ENCODE measurements at places on chromosomes 1 and 21.

DNA sequence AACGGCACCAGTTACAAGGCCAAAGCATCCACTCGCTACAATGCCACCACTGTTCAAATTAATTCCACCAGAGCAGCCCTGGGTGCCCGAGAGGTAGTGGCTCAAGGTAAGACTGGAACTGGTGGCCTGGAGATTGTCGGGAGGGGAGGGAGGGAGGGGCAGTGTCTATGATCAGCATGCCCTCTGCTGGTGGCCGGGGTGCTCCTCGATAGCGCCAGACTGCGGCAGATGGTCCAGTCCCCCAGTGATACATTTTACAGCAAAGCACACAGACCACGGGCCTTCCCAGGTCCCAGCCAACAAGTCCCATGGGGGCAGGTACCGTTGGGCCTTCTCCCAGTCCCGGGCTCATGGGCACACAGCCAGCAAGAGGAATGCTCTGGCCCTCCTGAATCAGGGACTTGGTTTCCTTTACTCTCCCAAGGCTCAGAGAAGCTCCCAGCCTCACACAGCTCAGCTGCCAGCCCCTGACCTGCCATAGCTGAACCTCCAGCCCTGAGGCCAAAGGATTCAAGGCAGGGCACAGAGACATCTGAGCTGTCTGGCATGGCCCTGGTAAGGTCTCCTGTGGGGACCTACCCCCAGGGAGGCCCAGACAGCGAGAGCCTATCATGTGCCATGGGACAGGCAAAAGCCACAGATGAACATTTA lies 15.3 kb downstream of the ACOT7 start:
- no peak for DNase-seq

GRCh38 chr1:154777154-154777553 lies 92.9 kb downstream of the KCNN3 start:
- no peak for DNase-seq

GRCh38 chr1:38826262-38826661 lies 33.3 kb downstream of the RRAGC start:
- no peak for DNase-seq

DNA sequence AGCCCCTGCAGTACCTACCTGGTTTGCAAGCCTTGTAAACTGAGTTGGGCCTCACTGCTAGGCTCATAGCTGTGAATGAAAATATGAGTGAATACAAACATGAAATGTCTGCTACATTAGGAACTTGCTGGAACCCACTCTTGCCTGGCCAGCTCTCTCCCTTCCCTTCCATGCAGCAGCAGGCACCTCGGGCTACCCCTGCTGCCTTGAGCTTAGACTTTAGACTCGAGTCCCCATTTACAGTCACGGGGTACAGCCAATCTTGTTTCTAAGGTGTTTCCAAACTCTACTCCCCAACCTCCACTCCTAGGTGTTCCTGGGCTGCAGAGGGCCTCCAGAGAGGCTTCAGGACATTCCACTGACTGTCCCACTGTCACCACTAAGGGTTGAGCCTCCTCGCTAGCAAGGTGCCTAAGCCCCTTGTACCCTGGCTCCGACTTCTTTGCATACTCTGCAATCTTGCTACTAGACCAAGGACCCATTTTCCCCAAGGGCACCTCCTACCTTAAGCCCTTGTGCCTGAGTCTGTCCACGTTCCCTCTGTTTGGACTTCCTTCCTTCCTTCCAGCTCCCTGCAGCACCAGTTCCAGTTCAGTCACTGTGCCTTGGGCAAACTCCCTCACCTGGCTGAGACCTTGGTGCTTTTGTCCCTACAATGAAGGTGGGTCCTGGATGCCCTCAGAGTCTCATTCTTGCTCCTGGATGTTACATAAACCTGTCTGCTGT lies 36.9 kb downstream of the CDK18 start:
- DNase-seq, result no peak

DNA sequence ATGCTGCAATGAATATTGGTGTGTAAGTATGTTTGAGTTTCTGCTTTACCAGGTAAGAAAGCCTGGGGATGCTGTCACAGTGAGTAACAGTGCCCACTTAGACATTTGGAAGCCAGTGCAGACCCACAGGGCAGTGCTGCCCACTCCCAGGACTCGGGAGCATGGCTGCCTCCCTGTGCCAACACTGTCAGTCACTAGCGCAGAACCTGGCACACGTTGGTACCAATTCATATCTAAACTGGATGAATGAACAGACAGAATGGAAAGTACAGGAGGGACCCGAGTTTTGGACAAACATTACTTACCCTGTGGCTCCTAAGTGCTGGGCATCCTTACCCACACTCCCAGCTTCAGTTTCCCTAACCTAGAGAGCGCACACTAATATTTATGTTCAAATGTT lies 1.6 kb upstream of the EVA1C start:
- DNase-seq, result no peak

DNA sequence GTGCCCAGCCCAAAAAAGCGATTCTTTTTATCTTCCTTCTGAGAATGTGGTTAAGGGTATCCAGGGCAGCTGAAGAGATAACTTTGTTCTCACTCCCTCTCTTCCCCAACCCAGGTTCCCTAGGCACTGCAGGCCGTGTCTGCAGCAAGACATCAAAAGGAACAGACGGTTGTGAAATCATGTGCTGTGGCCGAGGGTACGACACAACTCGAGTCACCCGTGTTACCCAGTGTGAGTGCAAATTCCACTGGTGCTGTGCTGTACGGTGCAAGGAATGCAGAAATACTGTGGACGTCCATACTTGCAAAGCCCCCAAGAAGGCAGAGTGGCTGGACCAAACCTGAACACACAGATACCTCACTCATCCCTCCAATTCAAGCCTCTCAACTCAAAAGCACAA lies 11.4 kb downstream of the WNT2B start:
- DNase-seq, result no peak

DNA sequence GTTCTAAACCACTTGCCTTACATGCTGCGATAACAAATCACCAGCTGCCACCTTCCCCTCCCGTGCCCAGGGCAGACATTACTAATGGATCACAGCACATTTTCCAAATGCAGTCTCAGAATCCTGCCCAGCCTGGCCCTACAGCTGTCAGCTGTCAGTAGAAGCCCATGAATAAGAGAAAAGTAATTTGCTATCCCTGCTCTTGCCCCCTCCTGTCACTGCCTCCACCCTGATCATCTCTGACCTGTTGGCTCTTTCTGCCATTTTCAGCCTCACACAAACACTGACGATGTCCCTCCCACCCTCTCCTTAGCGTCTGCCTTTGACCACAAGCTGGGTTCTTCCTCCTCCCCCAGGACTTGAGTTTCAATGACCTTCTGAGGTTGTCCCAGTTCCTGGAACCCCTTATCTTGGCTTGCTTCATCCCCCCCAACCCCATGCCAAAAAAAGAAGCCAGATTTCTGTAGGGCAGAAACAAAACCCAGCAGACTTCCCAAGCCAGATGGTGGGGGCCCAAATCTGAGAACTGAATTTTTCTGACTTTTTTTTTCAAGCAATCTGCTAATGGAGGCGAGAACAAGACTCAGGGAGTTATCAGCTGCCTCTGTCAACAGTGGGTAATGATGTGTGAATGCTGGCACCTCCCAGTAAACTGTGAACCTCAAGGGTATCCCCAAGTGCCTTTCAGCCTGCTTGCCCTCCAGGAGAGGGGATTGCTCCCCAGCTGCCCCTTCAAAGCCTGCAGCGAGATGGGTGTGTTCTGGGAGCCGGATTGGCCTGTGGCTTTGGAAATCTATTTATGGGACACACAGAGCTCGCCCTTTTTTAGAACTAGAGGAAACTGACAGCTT lies 216.5 kb upstream of the VAMP3 start:
- DNase-seq, result no peak

DNA sequence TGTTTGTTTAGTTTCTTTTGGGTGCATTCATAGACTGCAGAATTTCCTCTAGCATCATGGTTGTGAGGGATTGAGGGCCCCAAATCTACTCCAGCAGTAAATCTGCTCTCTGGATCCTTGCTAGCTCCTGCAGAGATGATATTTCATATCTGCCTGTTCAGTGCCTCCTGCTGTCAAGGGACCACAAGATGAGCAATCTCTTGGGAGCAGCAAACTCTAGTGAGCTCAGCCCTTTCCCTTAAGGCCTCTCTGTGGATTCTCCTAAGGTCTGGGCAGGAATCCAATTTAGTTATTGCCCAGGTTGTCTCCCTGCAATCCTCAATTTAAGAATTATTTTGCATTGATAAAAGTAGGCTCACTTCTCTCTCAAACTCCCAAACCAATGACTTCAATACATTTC lies 76.9 kb downstream of the RGS18 start:
- peak; percentile 32 for DNase-seq

GRCh38 chr1:225685476-225686176 lies 32.7 kb upstream of the ENAH start:
- DNase-seq, result no peak

DNA sequence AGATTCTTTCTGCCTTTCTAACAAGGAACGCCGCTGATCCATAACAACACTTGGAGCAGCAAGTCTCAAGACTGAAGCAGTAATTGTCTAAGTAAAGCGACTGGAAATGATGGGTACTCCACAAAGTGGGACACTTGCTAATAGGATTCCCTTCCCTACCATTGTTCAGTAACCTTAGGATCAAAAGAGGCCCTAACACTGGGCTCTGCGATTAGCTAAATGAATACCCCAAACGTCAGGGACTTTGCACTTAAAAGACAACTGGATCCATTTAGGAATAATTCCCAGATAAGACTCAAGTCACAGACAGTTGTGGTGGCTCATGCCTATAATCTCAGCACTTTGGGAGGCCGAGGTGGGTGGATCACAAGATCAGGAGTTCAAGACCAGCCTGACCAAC lies 221.9 kb upstream of the FGGY start:
- no peak for DNase-seq

DNA sequence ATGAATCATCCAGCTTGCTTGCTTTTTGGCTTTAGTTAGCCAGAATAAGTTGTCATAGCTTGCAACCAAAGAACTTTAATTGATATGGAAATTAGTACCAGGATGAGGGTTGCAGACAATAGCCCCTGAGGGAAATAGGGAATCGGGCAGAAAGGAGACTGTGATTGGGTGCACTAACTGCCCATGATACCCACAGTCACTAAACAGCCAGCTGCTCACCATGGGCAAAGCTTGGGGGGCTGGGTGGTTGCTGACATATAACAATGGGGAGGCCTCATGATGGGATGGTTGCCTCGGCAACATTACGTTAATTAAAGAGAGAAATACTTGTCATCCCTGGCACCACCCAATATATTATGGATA lies 17.8 kb upstream of the PLA2G2E start:
- DNase-seq, result no peak

DNA sequence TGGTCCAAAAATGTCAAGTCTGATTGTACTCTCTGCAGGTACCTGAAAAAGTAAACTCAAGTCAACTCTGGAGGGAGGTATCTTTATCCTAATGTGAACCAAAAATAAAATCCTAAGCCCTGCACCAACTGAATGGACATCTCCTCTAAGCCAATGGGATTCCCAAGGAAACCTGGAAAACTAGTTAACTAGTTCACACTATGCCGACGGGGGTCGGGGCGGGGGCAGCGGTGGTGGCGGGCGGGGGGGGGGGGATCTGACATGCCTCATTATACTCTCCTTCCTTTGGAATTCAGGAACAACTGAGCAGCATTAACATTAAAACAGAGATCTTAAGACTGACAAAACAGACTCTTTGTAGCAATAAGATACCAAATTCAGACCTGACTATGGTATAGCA lies 452.6 kb upstream of the CAMK1G start:
- DNase-seq, result no peak

- no peak for DNase-seq
Measured at GRCh38 chr1:67785847-67786753, 47.2 kb downstream of the GNG12 start.

- DNase-seq, result no peak
Measured at GRCh38 chr1:18639368-18640055, 8.9 kb downstream of the PAX7 start.

- DNase-seq, result no peak
Measured at GRCh38 chr1:22914156-22914555, 58.5 kb downstream of the LACTBL1 start.

GRCh38 chr21:28136656-28137255 lies 855.9 kb downstream of the LTN1 start:
- no peak for DNase-seq

DNA sequence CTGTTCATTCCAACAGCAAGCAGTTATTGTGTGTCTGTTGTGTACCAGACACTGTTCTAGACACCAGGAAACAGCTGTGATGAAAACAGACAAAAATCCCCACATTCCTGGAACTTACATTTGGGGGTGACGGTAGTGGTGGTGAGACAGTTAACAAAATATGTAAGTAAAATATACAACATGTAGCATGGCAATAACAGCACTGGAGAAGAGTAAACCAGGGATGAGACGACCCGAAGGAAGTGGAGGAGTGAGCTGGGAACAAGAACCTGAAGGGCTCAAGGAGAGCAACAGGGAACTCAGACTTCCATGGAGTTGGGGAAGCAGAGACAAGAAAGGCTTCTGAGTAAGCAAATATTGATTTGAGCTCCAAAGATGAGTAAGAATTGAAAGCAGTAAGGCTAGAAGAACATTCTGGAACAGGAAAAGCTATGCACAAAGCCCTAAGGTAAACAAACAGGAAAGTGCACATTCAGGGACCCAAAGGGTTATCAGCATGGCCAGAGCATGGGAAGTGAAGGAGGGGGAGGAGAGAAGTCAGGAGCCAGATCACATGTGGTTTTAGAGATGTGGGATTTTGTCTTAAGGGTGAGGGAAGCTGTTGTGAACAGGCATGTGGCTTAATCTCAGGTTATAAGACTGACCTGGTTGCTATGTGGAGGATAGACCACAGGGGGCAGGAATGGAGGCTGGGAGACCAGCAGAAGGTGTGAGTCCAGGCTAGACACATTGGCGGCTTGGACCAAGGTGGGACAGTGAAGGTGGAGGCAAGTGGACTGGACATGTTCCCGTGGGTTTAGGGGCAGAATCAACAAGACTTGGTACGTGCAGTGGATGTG lies 7.3 kb downstream of the CSF1 start:
- no peak for DNase-seq

DNA sequence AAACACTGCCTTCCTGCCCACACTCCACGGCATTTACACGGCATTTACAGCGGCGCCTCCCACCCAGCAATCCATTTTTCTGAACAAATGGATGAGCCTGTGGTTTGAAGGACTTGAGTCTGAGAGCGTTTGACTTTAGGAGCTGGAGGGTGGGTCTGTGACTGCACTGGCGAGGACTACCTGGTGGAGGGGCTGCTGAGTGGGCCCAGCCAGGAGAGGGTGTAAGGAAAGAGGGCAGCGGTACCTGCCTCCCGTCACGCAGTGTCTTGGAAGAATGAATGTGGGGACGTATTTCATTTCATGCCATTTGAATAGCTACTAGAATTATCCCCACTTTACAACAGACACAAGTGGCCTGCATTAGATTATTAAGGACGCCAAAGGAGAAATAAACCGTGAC lies 62.9 kb downstream of the B3GALT5 start:
- DNase-seq, result no peak

GRCh38 chr1:103146166-103146565 lies 37.8 kb upstream of the COL11A1 start:
- DNase-seq, result no peak
